ENCODE measurements at places on chromosomes 1 and 21. TPM values are rescaled to one million over a fixed set of nuclear protein-coding genes. Genes with fewer than 3 reads are reported as not detected.

GRCh38 chr1:198788561-198789064 lies 149.8 kb downstream of the PTPRC start:
- DNase-seq = no peak

CHI3L2 gene
- 1.2 TPM for total RNA-seq

DNA sequence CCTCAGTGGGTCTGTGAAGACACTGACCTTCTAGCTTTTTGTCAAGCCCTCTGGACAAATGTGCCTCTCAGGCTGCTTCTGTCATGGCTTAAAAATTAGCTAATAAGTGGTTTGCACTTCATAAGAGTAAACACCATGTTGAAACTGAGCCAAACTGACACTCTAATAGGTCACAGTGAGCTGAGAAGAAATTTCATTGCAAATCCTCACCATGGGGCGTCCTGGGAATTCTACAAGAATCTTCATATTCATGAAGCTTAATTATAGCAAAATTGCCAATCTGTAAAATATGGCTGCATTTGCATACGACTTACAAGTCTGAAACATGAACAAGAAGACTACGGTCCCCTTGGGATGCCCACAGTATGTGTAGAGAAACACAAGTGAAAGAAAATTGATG lies 188.6 kb downstream of the DSCAM start:
- DNase-seq = no peak

OR2T2 gene
- not detected for total RNA-seq

TPM3 gene
- total RNA-seq = 285 TPM

AJAP1 gene
- total RNA-seq = 0.46 TPM

CD5L gene
- 0.46 TPM for total RNA-seq

OR2L8 gene
- not detected for total RNA-seq

- DNase-seq = no peak
Observed at GRCh38 chr1:5164158-5164557, 509.7 kb downstream of the AJAP1 start.

DNA sequence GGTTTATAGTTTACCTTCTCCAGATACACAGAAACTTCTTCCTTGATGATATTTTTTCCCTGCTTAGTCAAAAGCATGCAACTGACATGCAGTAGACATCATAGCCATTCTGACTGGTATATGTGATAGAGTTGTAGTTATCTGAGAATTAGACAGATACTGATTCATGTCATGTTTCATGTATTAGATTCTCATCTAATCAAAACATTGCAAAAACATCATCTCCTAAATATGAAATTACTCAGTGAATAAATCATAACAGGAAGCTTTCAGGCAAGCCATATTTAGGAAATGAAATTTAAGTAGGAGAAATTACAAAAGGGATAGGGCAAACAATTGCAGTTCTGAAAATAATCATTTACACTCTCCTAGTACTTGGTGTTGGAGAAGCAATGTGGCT lies 38.4 kb upstream of the ASB17 start:
- DNase-seq = no peak

DNA sequence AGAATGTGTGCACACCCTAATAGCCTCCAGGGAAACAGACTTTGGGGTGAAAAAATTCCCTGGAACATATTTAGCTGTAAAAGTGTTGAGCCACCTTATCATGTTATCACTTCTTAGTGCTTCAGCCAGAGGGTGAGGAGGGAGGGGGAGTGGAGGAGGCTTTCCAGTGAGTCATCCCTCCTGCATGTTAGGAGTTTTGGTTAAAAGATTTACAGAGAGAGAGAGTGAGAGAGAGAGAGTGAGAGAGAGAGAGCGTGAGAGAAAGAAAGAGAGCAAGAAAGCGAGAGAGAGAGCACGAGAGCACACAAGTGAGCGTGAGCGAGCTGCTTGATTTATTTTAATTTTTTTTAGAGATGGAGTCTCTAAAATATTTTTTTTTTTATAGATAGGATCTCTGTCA lies 13.5 kb upstream of the CACNA1E start:
- no peak for DNase-seq

DNA sequence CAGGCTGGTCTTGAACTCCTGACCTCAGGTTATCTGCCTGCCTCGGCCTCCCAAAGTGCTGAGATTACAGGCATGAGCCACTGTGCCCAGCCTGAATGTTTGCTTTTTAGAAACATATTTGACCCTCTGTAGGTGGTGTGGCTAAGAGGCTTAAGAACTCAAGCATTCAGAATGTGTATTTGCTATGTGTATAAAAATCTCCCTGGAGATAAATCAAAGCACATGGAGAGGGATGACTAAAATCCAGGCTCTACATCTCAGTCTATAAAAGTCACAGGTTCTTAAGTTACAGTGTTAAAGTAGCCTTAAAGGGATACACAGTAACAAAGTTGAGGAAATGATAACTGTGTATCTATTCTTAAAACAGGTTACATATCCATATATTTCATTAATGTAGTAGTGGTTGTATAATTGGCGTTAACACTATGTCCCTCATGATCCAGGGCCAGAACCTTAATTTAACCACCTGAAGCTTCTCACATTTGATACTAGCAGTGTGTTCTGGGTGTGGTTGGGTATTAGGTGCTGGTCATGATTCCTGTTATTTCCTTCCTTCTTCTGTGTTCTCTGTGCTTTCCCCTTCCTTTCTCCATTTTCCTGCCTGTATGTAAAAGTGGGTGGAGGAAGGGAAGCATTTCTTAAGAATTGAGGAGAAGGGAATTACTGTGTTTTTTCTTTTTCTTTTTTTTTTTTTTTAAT lies 16.2 kb downstream of the GIPC2 start:
- no peak for DNase-seq

DNA sequence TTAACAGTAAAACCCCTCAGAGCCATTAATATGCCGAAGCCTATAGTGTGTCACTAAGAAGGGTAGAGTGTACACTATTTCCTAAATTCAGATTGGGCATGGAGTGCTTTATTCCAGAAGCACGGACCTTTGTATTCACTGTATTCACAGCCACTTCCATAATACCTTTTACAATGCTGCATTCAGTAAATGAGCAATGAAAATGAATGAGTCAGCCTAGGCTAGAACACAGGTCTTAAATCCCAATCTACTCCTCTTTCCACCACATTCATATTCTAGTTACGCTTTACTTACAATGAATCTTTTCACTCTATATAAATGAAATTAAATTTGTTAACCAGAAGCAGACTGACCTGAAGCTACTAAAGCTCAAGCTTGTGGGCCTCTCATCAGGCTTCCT lies 13.0 kb upstream of the GORAB start:
- no peak for DNase-seq

PBX1 gene
- total RNA-seq = 61.8 TPM

DNA sequence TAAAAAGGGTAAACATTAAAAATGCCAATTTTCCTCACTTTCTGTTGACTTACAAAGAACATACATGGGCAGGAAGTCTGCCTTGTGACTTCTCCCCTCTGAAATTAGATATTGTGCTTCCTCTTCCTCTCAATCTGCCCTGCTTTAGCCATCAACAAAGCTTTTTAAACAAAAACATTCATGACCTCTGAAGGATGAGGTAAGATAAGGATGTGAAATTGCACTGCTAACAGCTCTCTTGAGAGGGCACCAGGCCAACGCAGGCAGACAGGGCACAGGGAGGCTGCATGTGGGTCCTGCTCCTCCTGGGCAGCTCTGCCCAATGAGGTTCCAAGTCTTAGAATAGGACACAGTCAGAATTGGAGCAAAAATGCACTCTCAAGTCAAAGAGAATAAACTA lies 62.1 kb downstream of the DEGS1 start:
- no peak for DNase-seq

SLC1A7 gene
- total RNA-seq = 0.48 TPM

GRCh38 chr1:30758785-30759380 lies 1.3 kb upstream of the LAPTM5 start:
- no peak for DNase-seq

CFHR2 gene
- total RNA-seq = not detected

- no peak for DNase-seq
Observed at GRCh38 chr1:101290119-101290921, 53.5 kb downstream of the S1PR1 start.

- DNase-seq = no peak
Observed at GRCh38 chr21:39730418-39731157, 14.4 kb upstream of the IGSF5 start.

GRCh38 chr1:187442603-187443002 lies 613.9 kb downstream of the PLA2G4A start:
- no peak for DNase-seq

GRCh38 chr21:34836933-34837505 lies 168.2 kb downstream of the CLIC6 start:
- no peak for DNase-seq

CHRNB2 gene
- total RNA-seq = 0.12 TPM

SOX13 gene
- total RNA-seq = 19.5 TPM

LAMB3 gene
- total RNA-seq = 2.5 TPM

GRCh38 chr21:17542371-17543011 lies 29.6 kb downstream of the CXADR start:
- DNase-seq = no peak

GRCh38 chr1:30345491-30346130 lies 377.8 kb downstream of the MATN1 start:
- no peak for DNase-seq

DNA sequence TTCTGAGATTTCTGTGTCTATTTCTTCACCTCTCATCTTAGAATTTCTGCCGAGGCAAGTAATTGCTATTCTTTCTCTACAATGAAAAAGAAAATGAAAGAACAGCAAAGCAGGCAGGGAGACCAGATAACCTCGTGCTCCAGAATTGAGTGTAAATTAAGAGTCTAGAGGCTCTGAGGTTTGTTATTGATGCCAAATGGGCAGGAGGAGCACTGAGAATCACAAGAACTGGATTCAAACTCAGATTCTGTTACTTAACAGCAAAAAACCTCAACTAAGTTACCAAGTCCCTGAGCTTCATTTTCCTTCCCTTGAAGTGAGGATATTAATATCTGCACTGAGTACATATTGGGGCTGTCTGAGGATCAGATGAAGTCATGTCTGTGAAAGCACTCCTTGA lies 5.5 kb upstream of the DDR2 start:
- DNase-seq = no peak

DNA sequence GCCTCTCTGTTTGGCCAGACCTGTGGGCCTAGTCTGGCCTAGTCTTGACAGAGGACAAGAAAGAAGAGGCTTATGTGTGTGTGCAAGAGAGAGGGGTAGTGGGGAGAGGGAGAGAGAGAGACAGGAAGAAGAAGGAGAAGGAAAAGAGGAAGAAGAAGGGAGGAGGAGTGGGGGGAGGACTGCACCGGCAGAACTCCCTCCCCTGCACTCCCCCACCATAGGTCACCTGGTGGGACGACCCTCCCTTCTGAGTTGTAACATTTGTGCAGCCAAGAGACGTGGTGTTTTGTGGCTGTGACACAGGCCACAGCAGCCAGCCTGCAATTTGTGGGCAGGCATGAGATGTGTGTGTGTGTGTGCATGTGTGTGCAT lies 4.3 kb downstream of the INAVA start:
- DNase-seq = no peak

GRCh38 chr1:32758177-32758794 lies 55.7 kb upstream of the SYNC start:
- DNase-seq = no peak

- no peak for DNase-seq
Observed at GRCh38 chr1:209318181-209319056, 265.1 kb upstream of the CAMK1G start.

GRCh38 chr1:45335855-45336324 lies 4.1 kb upstream of the TOE1 start:
- no peak for DNase-seq

DNA sequence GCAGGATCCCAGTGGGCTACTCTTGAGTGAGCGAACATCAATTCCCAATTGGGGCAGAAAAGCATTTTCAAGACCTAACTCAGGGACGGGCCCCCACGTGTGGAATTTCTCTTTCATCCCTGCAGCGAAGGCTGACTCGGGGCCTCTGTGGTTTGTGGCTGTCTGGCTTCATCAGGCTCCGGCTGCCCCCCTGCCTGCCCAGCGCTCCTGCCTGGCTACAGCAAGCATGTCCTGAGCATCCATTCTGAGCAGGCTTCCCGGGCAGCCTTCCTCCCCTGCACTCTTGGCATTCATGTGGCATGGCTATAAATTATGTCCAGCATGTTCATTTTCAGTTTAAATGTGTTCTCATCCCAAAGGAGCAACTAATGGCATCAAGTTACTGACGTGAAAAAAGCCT lies 588.1 kb downstream of the KIF26B start:
- no peak for DNase-seq

DNA sequence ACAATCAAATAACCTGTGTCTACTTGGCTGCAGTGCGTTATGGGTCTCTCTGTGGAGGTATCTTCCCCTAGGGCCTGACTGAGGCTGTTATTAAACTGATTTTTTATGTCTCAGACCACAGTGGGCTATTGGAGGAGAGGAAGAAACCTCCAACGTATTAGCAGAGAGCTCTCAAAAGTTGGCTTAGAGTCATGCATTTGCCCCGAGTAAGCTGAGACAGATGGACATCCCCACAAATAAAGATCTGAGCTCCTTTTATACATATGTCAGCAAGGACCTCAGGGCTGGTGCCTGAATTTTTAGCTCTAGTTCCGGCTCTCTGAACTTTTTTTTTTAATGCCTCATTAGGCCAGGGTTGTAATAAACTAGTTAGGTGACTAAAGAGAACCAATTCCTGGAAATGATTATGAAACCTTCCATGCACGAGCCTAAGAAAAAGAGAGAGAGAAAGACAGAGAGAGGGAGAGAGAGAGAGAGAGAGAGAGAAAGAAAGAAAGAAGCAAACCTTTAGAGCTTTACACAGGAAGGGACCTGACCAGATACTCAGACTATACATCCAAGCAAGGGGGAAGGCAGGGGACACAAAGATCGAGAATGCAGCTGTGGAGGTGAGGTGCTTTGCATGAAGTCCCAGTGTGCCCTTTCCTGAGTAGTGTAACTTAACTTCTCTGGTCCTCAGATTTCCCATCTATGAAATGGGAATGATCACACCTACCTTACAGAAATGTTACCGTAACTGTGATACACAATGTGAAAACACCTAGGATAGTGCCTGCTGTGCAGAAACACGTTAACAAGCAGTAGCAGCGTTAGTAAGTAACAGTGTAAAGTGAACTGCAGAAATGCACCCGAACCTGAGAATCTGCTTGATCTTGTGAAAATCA lies 8.4 kb upstream of the PIGR start:
- DNase-seq = no peak

TRMT13 gene
- 21.1 TPM for total RNA-seq

GRCh38 chr1:62712336-62713243 lies 24.4 kb upstream of the DOCK7 start:
- no peak for DNase-seq

LCE1D gene
- not detected for total RNA-seq

- no peak for DNase-seq
Observed at GRCh38 chr1:237873487-237874211, 17.1 kb downstream of the ZP4 start.

C4BPA gene
- not detected for total RNA-seq

All from omental fat pad (tissue), 4 donors.